Stimulated activated CD4-positive, alpha-beta T cell treated with anti-CD3 and anti-CD28 coated beads, TNF-alpha, amount 100 ng/mL, for 24 hours (primary cell): ENCODE measurements at places on chromosomes 7 and 10.

- DNase-seq: no peak
Observed at GRCh38 chr10:76130892-76131291, 699.5 kb downstream of the LRMDA start.

DNA sequence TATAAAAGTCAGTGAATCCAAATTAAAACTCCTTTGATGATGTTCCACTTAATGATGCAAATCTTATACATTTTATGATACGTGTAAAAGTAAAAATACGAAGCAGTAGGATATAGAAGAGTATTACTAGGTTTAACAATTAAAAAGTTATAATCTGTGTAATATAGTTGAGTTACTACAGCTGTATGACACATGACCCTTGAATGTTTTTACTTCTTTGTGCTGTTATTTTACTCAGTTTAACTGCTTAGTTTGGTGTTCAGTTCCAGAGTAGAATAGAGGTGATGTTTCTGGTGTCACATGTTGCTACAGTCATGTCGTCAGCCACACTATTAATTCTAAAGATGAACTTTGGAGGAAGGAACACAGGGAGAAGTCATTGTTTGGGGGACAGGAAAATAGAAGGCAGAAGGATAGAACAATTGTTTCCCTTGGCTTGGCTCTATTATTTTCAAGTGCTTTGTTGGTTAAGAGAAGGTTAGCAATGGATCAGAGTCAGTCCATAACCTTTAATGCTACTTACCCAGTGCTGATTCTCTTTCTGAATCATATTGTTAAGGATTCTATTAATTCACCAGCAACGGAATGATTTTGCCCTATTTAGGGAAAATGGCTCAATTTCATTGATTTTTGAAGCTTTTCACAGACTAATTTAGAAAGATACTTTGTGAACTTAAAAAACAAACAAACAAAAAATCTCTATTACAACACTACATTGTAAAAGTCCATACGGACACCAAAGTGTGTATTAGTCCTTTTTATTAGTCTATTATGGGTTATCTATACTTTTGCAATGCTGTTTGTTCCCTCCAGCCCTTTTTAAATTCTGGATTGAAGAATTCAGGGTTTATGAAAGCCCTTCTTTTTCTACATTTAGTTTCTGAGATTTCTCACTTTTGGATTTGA, 73.4 kb downstream of the CPED1 start:
- DNase-seq: no peak

DNA sequence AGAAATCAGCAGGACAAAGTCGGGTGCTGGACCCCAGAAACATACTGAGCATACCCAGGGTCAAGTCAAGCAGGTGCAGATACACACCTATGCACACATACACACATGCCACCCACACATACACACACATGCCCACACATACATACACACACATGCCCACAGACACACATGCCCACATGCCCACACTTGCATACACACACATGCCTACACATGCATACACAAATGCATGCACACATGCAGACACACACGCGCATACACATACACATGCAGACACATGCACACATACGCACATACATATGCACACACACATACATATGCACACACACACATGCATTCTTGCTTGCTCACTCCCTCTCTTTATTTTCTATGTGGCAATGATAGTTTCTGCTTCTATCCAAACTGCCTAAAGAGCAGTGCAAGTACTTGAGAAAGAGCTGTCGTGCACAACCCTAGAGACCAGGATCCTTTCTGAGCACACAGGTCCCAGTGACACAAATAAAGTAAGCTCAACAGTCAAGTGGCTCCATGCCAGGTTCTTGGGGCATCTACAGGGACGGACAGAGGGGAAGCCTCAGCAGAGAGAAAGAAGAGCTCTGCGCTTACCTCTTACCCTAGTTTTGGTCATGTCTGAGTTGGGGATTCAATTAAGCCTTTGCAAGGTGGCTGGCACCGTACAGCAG, 83.7 kb downstream of the EBF3 start:
- no peak for DNase-seq

- DNase-seq: no peak
Observed at GRCh38 chr10:6047847-6048246, 14.3 kb downstream of the IL2RA start.

GRCh38 chr10:98030093-98030821, at the start of gene CRTAC1:
TSS of gene CRTAC1 (minus strand) at chr10:98030621. CDS start at chr10:98030472, 149 bp downstream.
- peak; percentile 13 for DNase-seq

- no peak for DNase-seq
Observed at GRCh38 chr10:21518149-21518640, 7.3 kb downstream of the SKIDA1 start.

DNA sequence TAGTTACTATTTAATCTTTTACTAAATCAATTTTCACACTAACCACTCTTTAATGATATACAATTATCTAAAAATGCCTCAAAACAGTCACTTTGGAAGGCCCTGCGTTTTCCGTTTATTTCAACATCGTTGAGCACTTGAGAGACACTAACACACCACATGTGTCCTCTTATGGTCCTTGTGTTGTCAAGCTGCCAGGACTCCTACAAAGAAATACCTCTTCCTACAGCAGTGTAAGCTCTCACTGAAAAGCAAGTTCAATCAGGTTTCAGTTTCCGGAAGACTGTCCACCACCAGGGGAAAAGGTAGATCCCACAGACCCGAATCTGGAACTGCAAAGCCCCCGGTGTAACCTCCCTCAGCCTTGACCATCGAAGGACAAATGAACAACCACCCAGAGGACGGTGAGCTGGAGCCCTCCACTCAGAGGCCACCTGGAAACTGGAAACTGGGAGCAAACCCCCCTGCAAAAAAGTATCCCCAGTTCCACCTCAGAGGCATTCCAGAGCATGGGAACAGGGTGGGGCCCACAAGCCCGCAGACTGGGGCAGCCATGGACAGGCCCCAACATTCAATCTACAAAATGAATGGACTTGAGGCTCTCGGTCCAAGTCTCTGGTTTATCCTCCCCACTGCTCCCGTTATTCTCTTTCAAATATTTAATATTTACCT, 37.6 kb downstream of the KCNH2 start:
- DNase-seq: no peak

DNA sequence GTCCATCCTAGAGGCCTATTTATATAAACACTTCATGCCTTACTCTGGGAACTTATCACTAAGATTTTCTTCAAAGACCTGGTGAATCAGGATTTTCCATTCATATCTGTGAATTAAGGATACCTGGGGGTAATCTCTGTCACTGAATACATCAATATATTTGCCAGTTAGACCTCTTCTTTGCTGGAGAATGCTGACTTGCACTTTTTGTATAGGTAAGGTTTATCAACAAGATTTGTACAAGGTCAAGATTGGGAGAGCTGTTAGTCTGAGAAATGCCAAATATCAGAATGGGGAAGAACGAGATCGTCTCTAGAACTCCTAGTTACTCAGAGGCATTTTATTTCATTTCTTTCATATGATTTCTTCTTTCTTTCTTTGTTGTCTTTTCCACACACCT, 1060.0 kb downstream of the NRG3 start:
- no peak for DNase-seq

DNA sequence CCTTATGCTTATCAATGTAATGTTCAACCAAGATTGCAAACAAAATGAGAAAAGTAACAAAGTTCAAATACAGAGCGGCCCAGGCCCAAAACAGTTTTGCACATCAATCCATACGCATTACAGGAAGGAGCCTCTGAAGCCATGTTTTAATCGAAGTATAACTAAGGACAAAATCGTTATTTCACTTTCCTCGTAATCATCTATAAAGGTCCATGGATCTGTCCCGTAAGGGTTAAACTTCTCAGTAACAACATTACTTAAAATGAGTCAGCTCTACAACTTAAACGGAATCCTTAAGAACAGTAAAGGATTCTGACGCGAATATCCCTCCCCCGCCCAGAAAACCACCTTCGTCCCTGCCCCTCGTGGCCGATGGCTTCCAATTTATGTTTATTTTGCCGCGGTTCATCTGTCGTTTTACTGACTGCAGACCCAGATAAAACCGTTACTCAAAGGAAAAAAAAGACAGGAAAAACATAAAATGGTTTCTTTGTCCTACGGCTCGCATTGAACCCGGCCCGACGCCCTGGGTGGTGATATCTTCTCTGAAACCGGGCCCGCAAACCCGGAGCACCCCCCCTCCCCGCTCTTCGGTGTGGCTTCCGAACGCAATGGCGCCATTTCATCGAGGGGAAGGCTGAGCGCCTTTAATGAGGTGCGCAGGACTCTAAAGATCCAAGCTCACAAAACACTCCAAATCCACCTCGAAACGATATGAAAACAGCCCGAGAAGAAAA, 1.1 kb downstream of the HNRNPA2B1 start:
- peak; percentile 61 for DNase-seq

GRCh38 chr7:154953006-154953684, 49.8 kb downstream of the PAXIP1 start:
- DNase-seq: peak; percentile 67

DNA sequence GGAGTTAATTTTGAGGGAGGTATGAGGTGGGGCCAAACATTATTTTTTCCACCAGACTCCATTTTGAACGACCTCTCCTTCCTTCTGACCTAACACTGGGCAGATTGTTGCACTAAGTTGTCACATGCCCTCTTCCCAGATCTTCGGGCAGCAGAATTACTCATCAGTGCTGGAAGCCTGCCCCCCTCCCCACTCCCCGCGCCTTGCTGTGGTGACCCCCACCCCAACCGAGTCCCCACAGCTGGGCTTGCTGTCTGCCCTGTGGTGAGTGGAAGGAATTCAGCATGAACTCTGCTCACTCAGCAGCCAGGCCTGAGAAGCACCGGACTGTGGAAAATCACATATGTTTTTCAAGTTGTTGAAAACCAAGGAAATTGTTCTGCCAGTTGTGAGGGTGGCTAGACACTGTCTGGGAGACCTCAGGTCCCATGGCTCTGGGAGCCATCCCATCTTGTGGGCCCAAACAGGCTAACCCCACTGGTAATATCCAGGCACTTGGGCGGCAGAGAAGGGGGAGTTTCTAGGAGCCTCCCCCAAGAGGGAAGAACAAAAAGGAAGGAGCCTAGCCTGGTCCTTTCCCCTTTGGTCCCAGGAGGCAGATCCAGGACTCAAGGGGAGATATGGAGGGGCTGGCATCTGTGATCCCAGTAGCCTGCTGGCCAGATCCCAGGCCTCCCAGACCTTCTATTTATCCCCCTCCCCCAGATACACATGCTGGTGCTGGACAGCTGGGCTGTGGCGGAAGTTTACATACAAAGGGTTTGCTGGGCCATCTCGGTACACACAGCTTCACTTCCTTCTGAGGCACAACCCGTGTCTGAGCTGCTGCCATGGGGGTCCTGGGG, 3.5 kb upstream of the AEBP1 start:
- no peak for DNase-seq

- no peak for DNase-seq
Observed at GRCh38 chr10:117578999-117579590, 36.5 kb downstream of the EMX2 start.

- no peak for DNase-seq
Observed at GRCh38 chr7:131302876-131303707, 24.6 kb upstream of the MKLN1 start.

DNA sequence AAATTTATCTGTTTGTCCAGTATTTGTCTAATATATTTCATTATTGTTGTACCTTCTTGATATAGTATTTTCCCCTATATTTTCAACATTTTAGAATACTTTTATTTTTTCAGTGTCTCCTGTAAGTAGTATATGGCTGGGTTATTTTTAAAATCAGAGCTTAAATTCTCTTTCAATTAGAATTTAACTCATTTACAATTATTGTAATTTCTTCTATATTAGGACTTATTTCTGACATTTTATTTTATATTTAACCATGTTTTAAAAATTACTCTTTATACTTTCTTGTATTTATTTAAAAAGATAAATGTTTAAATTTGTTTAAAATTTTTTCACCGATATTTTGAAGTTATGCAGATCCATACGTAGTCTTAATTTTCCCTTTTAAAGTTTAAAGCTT, 220.0 kb upstream of the NPVF start:
- DNase-seq: no peak
